Substantia nigra (tissue), 51 donors: ENCODE measurements at places on chromosomes 4 and X.

DNA sequence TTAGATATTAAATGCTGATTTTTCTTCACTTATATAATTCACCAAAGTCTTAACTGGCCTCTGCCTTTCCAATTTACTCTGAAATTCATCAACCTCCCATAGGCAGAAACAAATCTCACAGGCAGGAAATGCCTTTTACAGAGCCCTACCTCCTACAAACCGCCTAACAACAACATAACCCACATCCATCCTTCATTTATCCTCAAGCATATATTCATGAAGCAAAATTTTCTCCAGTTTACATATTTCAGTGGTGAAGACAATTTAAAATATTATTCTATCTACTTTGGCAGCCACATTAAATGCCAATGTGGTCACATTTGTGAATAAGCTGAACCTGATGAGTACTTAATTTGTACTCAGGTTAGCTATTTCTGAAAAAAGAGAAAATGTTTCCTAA lies 30.3 kb downstream of the SEPSECS start:
- no peak for DNase-seq

- no peak for DNase-seq
These were observed 88.3 kb downstream of the AMELX start for GRCh38 chrX:11381464-11381863.

- DNase-seq: no peak
These were observed 352.1 kb upstream of the GATB start for GRCh38 chr4:152112887-152113286.

GRCh38 chrX:32280489-32280888 lies 930.9 kb downstream of the DMD start:
- no peak for DNase-seq

DNA sequence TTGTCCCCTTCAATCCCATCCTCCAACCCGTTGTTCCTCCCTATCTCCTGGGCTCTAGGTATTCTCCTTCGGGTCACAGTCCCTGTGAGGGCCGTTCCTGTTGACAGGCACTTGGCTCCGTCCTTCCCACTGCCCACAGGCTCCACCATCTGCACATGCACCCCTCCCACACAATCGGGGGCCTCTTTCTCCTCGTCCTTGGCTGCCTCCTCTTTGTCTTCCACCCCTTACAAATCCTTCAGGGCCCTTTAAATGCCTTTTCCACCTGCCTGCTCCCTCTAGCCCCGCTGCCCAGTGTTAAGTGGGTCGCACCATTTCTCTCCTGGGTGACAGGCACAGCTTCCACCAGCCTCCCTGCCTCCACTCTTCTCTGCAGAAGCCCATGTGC lies 2.7 kb upstream of the AVPR2 start:
- DNase-seq: no peak

DNA sequence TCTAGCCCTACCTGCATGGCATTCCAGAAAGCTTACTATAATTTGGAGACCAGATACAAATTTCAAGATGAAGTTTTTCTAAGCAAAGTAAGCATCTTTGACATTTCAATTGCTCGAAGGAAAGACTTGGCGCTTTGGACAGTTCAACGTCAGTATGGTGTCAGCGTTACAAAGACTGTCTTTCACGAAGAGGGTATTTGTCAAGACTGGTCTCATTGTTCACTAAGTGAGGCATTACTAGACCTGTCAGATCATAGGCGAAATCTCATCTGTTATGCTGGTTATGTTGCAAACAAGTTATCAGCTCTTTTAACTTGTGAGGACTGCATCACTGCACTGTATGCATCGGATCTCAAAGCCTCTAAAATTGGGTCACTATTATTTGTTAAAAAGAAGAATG lies 17.6 kb downstream of the THAP9 start:
- DNase-seq: no peak

GRCh38 chrX:30653415-30654131 lies at the start of gene GK:
Gene GK, plus strand, starts transcription at chrX:30653423. Its CDS starts 115 bp downstream, at chrX:30653538.
- DNase-seq: no peak

GRCh38 chr4:5033281-5033841 lies 14.1 kb upstream of the CYTL1 start:
- DNase-seq: no peak

DNA sequence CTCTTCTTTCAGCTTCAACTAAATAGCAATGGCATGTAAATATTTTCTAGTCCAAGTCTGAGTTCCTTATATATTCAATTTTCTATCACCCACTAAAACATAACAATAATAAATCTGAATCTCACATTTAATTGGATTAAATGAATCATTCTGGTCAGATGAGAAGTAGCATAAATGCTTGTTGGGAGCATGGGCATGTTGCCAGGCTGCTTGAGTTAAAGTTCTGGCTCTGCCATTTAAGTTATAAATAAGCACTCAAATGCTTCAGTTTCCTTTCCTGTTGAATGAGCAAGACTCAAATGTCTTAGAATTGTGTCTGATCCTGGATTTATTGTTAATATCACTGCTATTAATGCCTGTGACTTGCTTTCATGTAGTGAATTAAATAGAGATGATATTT lies 496.3 kb downstream of the STPG2 start:
- no peak for DNase-seq

DNA sequence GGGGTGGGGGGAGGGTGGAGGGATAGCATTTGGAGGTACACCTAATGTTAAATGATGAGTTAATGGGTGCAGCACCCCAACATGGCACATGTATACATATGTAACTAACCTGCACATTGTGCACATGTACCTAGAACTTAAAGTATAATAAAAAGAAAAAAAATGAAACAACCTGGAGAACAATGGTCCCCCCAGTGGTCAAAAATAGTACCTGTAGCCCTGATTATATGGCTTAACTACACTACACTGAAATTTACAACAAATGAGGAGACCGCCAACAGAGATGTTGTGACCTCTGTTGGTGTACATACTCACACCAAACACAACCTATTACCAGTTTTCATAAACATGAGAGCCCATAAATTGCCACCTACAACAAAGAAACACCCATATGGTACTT lies 7.3 kb upstream of the MAGEE1 start:
- DNase-seq: no peak

- DNase-seq: no peak
These were observed 12.8 kb upstream of the ASMTL start for GRCh38 chrX:1465286-1466231.

DNA sequence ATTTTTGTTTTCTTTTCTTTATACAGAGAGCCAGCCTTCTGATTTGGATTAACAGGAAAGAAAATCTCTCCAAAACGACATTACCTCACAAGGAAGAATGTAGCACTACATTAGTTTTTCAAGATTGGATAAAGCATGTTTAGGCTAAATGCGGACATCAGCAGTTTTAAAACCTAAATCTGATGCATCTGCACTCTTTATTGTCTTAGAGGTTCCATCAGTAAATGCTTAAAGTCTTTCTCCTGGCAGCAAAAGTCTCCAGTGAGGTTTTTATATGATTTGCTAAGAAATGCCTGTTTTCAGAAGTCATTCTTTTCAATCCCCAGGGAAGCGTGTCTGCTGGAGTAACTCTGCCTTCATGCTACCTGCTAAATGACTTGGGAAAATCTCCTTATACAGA lies 912.9 kb upstream of the INTU start:
- DNase-seq: no peak

DNA sequence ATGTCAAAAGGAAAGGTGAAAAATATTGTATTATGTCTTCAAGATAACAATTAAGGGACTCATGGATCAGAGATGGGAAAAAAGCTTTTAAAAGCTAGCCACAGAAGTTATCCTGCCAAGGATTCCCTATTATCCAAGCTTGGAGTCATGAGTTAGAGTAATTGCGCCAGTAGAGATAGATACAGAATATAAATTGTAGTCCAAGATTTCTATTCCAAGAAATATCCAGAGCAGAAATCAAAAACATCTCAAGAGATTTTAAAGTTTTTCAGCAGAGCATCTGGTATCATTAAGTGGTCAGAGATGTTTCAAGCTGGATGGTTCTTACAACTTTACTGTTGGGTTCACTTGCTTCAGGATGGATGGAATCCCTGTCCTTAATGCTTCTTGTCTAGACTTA lies 186.7 kb downstream of the PCDH18 start:
- no peak for DNase-seq

DNA sequence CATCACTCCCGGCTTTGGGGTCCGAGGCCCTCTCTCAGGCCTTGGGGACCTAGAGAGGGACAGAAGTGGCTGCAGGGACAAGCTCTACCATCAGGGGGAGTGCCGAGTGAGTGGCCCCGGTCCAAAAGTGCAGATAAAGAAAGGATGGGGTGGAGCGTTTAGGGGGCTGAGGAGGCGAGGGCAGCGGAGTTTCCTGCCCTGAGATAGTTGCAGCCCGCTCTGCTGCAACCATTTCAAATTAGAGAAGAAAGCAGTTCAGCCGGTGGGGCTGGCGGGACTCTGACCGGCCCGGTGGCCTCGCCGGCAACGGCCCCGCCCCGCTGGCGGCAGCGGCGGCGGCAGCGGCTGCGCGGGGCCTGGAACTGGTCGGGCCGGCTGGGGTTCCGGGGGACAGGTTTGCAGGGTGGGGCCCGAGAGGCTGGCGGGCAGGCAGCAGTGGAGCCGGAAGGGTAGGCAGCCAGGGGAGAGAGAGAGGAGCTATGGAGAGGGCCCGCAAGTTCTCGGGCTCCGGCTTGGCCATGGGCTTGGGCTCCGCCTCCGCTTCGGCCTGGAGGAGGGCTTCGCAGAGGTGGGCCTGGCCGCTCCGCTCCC lies 7.6 kb downstream of the DLG3 start:
- DNase-seq: no peak

DNA sequence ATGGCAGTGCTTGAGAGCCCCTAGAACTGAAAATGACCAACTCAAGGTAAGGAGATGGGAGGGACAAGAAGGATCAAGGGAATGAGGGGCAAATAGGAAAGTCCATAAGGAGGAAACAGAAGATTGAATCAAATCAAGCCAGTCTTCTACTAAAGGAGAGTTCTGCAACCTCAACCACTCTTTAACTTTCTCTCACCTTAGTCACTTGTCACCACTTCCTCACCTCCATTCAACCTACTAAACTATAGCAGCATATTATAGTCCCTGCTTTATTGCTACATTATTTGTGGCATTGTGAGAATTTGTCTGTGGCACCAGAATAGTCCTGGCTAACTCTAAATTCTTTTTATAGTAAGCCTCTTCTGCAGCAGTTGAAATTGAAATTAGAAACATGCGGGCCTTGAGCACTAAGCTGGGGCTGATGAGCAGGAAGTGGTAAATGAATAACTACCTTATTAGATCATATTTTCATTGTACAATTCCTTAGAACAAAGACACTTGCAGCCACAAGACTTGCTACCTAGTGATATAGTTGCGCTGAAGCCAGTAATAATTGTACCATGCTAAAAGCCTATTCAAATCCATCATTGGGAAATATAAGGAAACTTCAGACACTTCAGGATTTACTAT lies 336.9 kb downstream of the ZNF674 start:
- no peak for DNase-seq

DNA sequence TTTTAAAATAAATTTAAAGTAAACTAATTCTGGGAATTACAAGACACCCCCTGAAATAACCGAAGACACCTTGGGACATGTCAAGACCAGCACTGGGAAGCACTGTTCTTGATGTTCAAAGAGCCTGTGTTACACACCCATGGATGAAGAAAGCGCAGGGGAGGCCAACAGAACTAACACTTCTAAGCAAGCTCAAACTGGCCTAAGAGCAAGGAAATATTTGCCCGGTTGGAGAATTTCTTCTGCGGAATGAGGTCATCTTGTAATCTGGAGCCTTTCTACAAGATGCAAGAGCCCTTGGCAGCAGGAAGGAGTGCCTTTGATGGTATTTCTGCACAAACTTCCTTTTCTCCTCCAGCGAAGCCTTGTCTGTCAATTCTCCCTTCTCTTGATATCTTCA lies 9.3 kb upstream of the EFHC2 start:
- DNase-seq: no peak

- no peak for DNase-seq
These were observed 57.7 kb downstream of the MRPL1 start for GRCh38 chr4:77920371-77920770.

DNA sequence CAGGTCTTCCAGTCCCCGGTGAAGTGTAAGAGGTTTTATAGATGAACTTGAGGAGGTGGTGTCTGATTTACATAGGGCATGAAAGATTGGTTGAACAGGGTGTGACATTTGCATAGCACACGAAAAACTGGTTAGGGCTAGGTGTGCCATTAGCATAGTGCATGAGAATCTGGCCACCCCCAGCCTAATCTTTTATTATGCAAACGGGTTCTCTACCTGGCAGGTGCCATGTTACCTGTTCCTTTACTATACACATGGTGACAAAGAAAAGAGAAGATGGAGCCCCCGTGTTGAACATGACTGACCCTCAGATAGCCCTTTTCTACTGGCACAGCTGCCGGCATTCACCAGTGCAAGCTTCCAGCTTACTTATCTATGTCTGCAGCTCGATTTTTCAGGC lies 71.0 kb downstream of the UCHL1 start:
- no peak for DNase-seq

GRCh38 chrX:115650916-115651315 lies 89.9 kb downstream of the PLS3 start:
- no peak for DNase-seq

- no peak for DNase-seq
These were observed 30.5 kb downstream of the RUFY3 start for GRCh38 chr4:70752236-70752635.

DNA sequence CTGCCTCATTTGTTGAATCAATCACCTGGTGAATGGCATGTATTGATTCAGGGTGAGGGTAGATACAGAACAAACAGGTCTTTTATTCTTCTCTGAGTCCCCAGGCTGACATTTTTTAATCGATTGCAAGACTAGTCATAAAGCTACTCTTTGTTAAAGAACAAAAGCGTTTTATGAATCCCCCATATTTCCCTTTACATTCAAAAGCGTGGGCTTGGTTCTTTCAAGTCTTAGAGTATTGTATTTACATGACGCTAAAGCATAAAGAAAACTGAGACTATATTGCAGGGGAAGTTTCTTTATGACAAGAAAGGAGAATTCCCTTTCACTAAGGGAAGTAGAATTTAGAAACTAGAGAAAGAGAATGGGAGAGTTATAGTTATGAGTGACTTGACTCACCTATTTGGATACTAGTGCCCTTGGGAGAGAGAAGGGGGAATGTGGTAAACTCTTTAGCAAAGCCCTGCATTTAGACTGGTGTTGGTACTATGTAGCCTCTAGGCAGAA lies 69.3 kb upstream of the PDE5A start:
- no peak for DNase-seq

GRCh38 chr4:15855804-15856475 lies 77.8 kb downstream of the CD38 start:
- DNase-seq: peak; percentile 12

GRCh38 chrX:71081330-71082123 lies 13.4 kb upstream of the SNX12 start:
- no peak for DNase-seq

DNA sequence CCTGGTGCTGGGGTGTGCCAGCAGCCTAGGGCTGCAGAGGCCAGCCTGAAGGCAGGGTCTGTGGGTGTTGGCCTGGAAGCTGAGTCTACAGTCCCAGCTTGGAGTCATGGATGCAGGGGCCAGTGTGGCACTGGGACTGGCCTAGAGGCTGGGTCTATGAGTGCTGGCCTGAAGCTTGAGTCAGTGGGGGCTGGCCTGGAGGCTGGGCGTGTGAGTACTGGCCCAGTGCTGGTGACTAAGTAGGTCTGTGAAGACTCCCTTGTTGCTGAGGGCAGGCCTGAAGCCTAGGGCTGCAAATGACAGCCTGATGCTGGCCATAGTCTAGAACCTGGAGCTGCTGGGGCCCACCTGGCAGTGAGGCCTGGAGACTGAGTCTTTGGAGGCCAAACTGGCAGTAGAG lies 31.3 kb upstream of the ALG13 start:
- no peak for DNase-seq
